ENCODE measurements at places on chromosomes 3 and 15.
A peak's percentile ranks its signal among the peaks of the same experiment; 100 is the strongest.

GRCh38 chr15:94467034-94467433 is 235.7 kb downstream of the MCTP2 start:
- no peak for DNase-seq

- no peak for DNase-seq
Measured at GRCh38 chr3:111728566-111728935, 130.5 kb upstream of the PHLDB2 start.

DNA sequence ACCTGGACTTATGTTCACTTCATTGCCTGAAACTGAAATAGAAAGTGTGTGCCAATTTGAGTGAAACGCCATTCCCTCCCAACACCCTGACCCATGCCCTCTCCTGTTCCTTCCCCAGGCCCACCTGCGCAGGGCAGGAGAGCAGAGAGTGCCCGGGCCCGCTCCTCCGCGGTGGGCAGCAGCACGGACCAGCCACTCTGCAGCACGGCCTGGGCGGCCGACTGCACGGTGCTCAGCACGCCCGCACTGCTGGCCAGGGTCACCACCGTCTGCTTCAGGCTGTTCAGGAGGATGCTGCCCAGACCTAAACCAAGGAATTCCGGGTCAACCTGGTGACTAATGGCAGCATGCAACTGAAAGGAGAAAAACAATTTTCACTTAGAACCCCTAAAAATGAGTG is 66.0 kb downstream of the HERC2 start:
- DNase-seq = no peak

DNA sequence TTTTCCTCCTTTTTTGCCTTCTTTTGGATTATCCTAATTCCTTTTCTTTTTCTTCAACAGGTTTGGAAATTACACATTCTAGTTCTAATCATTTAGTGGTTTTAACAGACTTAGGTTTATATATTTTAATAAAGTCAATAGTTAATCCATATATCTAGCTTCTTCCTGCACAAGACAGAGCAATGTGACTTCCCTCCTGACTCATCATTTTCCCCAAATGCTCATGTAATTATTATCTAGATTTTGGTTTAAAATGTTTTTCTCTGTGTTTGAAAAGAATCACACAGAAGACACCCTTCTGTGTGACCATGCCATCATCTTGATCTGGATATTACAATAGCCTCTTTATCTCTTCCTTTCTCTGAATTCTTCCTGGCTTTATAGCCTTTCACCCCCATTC is 28.6 kb upstream of the SSR3 start:
- DNase-seq = no peak

DNA sequence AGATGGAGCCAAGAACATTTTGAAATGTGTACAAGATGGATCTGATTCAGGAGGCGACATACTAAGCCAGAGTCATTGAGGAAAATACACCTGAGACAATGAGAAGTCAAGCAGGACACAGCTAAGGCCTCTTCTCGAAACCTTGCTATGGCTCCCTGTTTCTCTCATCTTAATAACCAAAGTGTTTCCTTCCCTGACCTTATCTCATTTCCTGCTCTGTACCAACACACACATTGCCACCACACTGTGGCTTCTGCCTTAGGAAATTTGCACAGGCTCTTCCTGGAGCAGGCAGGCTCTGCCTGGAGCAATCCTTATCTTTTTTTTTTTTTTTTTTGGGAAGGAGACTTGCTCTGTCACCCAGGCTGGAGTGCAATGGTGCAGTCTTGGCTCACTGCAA is 36.6 kb downstream of the OXSM start:
- no peak for DNase-seq

GRCh38 chr3:155064920-155065319 is 15.2 kb upstream of the MME start:
- no peak for DNase-seq

GRCh38 chr3:190581041-190581541 is 67.2 kb downstream of the IL1RAP start:
- DNase-seq = no peak

GRCh38 chr3:733313-733712 is 359.5 kb upstream of the CNTN6 start:
- DNase-seq = no peak

GRCh38 chr3:7062714-7063113 is 201.8 kb downstream of the GRM7 start:
- no peak for DNase-seq

DNA sequence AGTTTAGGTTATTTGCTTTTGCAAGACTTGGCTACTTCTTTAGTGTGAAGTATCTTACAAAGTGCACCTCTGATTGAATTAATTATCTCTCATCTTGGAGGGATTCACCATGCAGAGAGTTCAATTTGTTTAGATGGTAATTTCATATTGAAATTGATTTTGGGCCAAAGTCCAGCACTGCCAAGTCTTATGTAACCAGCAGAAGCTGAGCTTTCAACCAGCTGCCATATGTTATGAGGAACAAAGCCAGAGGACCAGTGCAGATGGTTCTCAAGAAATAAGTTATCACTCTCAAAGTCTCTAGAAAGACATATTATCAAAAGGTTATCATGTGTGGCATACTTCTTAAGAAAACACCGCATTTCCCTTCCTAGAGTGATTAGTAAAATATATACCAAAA is 29.0 kb downstream of the ABHD6 start:
- DNase-seq = no peak

- DNase-seq = no peak
Measured at GRCh38 chr15:94335616-94336015, 104.3 kb downstream of the MCTP2 start.

DNA sequence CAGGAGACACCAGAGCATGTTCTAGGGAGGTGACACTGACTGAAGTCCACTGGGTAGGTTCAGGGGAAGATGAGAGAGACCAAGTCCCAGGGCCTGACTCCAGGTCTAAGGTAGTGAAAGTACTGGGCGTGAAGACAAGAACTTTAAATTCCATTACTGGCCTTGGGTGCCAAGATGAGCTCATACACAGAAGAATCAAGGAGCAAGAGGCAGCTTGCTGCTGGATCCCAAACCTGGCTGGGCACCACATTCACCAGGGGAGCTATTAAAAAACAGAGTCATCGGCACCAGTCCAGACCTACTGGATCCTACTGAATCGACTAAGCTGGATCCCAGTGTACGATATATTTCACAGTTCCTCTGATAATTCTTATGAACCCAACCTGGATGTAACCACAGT is 42.1 kb upstream of the ATG7 start:
- no peak for DNase-seq

DNA sequence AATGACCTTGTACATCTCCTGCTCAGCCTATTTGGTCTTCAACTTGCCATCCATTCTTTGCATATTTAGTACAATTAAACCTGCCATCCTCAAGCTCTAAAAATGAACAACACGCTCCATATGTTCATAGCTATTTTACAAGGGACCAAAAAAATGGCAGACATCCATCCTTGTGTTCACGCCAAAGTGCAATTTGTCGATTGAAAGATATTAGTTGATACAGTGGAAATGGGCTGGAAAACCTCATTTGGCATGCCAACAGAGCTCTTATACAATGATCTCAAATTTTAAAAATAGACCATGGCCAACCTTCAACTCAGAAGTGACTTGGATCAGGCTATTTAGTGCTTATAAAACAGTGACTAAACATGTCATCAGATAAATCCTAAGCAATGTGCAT is 413.6 kb upstream of the ARL6 start:
- DNase-seq = no peak

- no peak for DNase-seq
Measured at GRCh38 chr3:46214751-46215352, 6.7 kb upstream of the CCR1 start.

DNA sequence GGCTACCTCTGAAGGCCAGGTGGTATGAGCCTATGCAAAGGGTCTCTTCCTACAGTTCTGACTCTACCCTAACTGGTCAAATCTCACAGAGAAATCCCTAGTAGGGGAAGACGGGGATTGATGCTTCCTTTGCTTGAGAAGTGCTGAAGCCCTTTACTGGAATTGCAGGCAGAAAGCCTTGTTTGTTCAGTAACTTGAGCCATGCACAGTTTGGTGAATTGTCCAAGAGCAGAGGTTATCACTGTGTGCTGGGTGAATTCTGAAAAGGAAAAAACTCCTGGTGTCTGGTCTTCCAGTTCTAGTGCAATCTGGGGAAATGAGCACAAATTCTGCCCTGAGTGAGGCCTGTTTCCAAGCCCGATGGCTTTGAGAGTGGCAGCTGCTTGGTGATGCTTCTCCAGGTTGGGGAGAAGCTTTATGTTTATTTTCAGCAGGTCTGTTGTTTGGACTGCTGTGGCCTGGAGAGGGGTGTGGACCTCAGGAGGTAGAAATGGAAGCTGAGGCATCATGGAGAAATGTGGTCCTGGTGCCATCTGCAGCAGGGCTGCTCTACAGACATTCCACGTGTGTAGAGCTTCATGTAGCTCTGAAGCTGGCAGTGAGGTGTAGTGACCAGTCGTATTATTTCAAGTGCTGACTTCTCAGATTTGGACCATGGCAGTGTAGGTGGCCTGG is 60.9 kb downstream of the ARNT2 start:
- DNase-seq = no peak

- no peak for DNase-seq
Measured at GRCh38 chr3:38129058-38129457, 7.9 kb downstream of the ACAA1 start.

DNA sequence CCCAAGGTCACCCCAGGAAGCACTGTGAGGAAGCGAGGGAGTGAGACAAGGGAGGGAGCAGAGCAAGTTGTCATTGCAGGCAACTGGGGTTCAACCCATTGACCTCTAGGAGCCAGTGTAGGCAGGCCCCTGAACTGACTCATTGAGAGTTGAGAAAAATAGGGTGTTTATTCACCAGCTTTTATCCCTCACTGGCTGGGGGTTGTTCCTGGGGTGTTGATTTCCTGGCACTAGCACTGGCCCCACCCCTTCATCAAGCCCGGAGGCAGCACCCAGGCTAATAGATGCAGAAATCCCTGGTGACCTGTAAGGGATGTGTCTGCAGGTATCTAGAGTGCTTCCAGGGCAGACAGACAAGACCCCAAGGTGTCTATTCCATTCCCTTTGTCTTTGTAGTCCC is 183.9 kb downstream of the ARRDC4 start:
- no peak for DNase-seq

- no peak for DNase-seq
Measured at GRCh38 chr3:167125612-167126407, 254.3 kb downstream of the ZBBX start.

- no peak for DNase-seq
Measured at GRCh38 chr3:23751212-23751723, 54.5 kb upstream of the UBE2E1 start.

DNA sequence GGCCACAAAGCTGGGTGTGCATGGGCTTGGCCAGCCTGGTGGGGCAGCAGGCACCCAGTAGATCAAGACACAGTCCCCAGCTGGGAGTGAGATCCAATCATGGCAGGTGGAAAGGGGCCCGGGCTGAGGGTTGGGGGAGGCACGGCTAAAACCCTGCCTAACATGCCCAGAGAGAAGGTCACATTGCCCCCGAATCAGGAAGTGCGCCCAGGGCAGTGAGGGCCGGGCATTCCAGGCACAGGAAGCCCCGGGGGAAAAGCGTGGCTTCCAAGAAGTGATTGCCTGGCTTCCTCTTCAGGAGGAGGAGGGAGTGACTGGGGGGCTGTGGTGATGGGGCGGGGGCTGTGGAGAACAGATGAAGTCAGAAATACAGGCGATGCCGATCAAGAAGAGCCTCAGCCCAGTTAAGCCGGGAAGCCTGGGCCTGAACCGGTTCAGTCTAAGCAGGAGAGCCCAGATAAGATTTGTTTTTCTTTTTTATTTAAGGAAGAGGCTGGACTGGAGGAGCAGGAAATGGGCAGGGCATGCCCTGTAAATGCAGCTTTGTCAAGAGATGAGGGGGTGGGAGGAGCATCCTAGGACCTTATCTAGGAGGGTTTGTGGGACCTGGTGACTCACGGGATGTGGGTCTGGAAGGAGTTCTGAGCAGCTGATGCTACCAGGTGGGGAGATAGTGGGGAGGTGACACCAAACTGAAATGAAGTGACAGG is 83.9 kb downstream of the CHSY1 start:
- peak; percentile 72 for DNase-seq

GRCh38 chr3:60755094-60755493 is 496.2 kb downstream of the FHIT start:
- DNase-seq = no peak

GRCh38 chr15:80107204-80107603 is 45.6 kb upstream of the FAH start:
- no peak for DNase-seq

DNA sequence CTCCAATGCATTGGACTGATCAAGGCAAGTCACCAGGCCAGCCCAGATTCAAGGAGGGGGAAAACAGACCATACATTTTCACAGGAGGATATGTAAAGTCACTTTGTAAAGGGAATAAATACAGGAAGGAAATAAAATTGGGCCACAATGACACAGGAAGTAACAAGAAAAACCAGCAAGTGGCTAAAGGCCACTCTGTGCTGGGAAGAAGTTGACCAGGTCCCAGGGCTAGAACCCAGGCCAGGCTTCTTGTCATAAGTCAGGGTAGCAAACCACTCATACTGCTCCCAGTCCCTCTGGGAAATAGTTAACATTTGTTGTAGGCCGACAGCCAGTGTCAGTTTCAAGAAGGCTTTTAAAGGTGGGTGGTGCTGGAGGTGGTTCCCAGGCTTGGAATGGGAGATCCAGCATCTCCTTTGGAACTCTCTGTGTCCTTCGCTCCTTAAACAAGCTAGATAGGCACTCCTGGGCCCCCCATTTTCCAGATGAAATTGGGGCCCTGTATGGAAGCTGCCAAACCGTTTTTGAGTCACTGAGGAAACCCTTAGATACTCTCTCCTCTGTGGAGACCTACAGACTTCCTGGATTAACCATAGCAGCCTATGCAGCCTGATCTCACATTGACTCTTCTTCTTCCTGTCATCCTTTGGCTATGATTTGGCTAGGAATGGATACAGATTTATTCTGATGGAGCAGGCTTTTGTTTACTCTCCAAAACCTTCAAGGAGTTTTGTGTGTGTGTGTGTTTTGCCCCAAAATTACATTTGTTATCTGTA is 14.7 kb upstream of the EDC3 start:
- DNase-seq = no peak

DNA sequence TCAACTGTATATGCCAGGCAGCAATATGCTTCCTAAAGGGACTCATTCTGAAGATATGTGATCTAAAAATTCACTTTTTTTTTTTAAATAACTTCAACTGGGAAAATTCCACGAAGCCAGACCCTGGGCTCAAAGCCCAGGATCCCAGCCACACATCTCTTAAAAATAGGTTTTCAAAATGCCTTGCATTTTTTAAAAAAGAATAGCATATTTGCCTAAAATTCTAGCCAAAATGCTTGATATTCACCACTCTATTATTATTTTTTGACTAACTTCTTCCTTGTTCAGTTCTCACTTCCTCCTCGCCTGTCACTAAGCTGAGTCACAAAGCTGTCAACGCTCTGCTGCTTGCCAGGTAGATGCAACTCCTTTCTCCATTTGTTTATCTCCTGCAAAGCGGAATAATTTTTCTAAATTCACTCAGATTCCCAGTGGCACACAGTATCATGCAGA is 28.0 kb upstream of the VGLL4 start:
- no peak for DNase-seq

- DNase-seq = no peak
Measured at GRCh38 chr3:64717872-64718613, 30.2 kb upstream of the ADAMTS9 start.

DNA sequence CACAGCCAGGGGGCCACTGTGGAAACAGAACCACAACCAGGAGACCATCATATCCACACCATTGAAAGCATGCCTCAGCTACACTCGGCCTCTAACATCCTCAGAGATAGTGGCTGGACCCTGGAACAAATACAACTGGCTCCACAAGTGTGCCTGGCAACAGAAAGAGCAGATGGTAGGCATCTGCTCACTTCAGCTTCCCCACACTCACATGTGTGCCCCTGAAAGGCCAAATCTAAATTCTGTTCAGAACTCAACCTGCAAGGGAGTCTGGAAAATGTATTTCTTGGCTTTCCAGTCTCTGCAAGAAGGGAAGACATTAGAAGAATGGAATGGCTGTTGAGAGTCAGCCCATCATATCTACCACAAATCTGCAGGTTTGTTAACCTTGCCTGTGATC is 54.7 kb upstream of the CTNNB1 start:
- DNase-seq = no peak
